ENCODE measurements at places on chromosomes 11 and 22.

- no peak for DNase-seq
Observed at GRCh38 chr11:66815646-66816045, 27.6 kb upstream of the RCE1 start.

DNA sequence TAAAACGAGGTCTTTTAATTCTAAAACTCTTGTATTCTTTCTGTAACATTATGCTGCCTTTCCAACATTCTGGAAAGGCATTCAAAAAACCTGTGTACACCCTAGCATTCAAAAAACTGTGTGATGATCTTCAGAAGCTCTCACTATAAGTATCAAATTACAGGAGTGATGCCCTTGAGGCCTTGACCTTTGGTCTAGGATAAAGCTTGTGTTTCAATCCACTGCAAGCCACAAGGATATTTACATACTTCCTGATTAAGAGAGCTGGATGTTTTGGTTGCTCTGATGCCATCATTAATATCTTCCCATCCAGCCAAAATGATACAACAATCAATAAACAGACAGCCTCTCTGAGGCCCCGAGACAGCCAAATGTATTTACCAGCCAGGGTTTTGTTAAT, 11.9 kb downstream of the CLPB start:
- no peak for DNase-seq

DNA sequence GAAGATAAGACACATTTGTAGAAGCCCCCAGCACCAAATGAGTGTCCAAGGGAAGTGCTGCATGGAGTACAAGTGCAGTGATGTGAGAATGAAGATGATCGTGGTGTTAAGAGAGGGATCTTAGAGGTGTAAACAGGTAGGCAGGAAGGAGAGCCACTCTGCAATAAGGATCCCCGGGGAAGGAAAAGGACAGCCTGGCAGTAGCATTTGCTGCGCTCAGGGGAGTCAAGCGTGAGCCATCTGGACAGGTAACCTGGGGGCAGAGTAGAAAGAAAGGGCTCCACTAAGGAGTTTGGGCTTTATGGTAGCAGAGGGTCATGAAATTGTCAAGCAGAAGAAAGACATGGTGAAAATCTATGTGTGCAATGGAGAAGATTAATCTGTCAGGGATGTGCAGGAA, 587.2 kb downstream of the BUD13 start:
- DNase-seq, result no peak

GRCh38 chr11:74009675-74010305, 905 bp upstream of the UCP3 start:
- DNase-seq, result no peak

DNA sequence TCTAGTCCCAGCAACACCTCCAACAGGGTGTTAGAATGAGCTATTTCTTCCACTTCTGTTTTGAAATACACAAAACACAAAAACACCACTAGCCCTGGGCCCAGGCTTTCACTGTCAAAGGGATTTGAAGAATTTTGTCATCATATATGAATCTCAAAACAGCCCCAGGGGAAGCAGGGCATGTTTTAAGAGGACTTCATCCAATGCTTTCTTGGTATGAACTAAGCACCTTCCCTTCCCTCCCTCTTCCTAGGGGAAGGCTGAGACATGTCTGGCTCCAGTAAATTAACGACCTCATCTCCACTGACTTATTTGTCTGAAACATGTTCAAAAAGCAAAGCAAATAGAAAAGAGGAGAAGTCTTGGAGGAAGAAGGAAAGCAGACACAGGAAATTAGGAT, 75.7 kb upstream of the INCENP start:
- DNase-seq, result no peak

DNA sequence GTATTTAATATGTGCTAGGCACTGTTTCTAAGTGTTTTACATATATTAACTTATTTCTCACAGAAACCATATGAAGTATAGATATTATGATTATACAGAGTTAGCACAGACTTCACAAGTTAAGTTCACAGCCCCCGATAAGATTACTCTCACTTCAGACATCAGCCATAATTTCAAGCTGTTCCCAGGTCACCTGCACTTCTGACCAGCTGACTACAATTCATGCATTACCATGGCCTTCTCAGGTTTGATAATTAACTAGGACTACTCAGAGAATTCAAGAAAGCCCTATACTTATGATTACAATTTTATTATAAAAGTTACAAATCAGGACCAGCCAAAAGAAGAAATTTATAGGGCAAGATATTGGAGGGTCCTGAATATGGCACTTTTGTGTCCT, 68.2 kb upstream of the RRM1 start:
- DNase-seq, result no peak

GRCh38 chr22:49160261-49161001, 667.2 kb downstream of the BRD1 start:
- no peak for DNase-seq
